Common myeloid progenitor, CD34-positive (primary cell): ENCODE measurements at places on chromosomes 5 and 9.

DNA sequence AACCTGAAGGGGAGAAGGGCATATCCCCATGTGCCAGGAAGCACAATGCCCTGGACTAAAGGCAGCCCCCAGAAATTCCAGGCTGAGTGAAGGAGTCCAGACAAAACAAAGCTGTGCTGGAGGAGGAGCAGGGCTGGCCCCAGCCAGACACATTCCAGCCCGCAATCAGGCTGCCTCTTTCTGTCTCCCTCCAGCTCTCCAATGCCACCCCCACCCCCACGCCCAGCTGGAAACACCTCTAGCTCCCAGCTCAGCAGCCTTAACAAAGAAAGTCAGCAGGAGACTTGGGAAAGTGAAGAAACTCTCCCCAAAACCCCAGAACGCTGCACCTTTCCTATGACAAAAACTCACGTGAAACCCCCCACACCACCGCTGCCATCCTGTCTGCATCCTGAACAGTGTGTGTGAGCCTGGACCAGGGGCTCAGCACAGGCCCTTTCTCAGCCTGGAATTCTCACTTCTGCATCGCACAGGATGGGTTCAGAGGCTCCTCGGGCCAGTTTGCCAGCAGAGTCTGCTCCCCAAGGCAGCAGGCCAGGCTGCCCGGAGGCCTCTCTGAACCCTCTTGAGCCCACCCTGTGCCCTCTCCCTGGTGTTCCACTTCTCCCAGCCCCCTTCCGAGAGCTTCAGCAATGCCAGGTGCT lies 96.2 kb upstream of the ICE1 start:
- DNase-seq, result no peak

- DNase-seq, result no peak
These were observed 417.0 kb downstream of the ARHGEF28 start for GRCh38 chr5:74042959-74043358.

- no peak for DNase-seq
These were observed 46.7 kb downstream of the VAV2 start for GRCh38 chr9:133945314-133945975.

GRCh38 chr5:133319244-133319643 lies 267.4 kb downstream of the HSPA4 start:
- DNase-seq, result no peak

DNA sequence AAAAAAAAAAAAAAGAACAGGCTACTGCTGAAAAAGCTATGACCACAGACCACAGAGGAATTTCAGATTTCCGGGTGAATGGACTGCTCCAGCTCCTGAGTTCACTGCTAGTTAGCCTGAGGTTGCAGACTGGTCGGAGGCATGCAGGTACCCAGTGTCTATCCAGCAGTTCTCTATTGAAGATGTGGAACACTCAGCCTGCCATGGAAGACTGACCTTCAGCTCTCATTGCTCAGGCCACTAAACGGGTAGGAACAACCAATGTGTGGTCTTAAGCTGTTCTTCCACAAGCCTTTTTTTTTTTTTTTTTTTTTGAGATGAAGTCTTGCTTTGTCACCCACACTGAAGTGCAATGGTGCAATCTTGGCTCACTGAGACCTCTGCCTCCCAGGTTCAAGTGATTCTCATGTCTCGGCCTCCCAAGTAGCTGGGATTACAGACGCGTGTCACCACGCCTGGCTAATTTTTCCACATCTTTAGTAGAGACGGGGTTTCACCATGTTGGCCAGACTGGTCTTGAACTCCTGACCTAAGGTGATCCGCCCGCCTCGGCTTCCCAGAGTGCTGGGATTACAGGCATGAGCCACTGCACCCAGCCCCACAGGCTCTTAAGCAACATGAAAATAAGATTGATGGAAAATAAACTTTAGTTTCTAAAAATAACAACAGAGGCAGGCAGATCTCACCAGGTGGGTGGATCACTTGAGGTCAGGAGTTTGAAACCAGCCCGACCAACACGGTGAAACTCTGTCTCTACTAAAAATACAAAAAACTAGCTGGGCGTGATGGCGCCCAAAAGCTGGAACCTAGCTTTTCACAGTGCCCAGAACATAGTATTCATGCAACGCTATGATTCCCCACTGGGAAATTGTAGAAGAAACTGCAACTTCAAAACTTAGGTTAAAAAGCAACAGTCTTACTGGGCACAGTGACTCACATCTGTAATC lies 20.0 kb upstream of the NPM1 start:
- peak; percentile 87 for DNase-seq

DNA sequence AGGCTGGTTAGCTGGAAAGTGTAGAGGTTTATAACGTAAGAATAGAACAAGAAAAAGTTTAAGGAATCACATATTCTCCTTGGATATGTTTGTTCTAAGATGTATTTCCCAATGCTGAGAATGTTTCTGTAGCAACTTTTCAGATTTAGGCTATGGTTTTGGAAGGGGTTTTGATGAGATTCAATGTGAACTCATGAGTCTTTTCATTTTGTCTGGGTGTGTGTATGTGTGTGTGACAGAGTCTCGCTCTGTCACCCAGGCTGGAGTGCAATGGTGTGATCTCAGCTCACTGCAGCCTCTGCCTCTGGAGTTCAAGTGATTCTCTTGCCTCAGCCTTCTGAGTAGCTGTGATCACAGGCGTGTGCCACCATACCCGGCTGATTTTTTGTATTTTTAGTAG lies 38.6 kb downstream of the RAI14 start:
- DNase-seq, result no peak

DNA sequence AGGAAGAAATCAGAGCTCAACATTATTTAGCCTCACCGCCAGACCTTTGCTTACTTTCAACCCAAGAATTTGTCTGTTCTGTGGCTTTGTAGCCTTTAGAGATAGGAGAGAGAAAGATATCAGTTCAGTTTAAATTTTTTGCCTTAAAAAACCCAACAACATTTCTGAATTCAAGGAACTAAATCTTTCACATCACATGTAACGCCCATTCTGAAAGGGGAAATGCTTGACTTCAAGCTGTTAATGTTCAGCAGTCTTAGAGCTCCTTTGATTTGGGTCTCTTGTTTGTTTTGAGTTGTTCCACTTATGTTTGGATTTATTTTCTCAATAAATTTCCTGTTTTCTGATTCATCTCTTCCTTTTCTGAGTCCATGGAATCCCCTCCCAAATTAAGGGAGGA lies 294.5 kb downstream of the ARHGAP26 start:
- DNase-seq, result peak; percentile 65

DNA sequence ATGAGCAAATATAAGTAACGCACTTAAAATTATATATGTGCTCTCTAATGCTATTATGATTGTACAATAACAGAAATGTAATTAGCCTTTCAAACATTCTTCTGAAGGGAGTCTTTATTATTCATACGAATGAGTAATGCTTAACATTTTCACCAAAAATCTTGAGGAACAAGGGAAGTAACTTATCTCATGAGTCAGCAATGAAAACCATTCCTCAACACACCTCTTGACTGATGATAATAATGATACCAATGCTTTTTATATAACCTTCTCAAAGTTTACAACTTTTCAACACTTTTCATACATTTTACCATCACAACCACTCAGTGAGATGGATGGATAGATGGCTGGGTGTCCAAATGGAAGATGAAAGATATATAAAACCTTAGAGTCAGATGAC lies 369.3 kb downstream of the BNC2 start:
- DNase-seq, result no peak

GRCh38 chr9:15277400-15278090 lies 29.5 kb downstream of the TTC39B start:
- DNase-seq, result peak; percentile 41

GRCh38 chr9:93235300-93235960 lies 51.5 kb downstream of the WNK2 start:
- DNase-seq, result no peak

GRCh38 chr5:178086266-178086665 lies 27.1 kb upstream of the N4BP3 start:
- no peak for DNase-seq

- DNase-seq, result no peak
These were observed 14.8 kb upstream of the SLC30A5 start for GRCh38 chr5:69078921-69079540.

DNA sequence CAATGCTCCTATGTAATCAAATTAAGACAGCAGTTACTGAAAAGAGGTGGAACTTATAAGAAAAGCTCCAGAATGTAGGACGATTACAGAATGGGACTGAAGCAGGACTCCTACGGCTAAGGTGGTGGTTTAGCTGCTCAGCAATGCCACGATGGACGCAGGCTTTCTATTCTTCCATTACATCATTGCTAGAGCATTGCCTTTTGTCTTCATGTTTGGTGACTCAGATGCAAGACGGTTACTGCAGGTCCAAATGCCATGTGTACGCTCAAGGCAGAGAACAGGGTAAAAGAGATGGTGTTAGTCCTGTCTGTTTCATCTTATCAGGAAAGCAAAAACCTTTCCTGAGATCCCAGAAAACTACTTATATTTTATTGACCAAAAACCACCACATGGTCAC lies 255.1 kb downstream of the ZSWIM6 start:
- DNase-seq, result no peak

DNA sequence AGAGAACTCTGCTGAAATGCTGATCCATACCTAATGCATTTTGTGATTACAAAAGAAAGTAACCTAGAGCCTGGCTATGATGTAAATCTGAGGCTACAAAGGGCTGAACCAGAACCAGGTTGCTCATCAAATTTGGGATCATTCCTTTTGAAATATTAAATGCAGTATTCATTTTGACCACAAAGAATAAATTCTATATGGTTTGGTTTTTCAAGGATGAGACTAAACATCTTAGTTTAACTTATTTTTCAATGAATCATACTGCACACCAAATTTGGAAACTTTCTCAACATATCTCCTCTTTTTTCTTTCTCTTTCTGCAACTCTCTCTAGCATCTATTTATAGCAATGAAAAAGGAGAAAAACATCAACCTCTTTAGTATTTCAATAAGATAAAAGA lies 46.5 kb downstream of the CEMIP2 start:
- DNase-seq, result no peak

- no peak for DNase-seq
These were observed 26.3 kb upstream of the FAM120AOS start for GRCh38 chr9:93479726-93480125.

- peak; percentile 95 for DNase-seq
These were observed 7.1 kb downstream of the SPACA9 start for GRCh38 chr9:132885720-132886333.

DNA sequence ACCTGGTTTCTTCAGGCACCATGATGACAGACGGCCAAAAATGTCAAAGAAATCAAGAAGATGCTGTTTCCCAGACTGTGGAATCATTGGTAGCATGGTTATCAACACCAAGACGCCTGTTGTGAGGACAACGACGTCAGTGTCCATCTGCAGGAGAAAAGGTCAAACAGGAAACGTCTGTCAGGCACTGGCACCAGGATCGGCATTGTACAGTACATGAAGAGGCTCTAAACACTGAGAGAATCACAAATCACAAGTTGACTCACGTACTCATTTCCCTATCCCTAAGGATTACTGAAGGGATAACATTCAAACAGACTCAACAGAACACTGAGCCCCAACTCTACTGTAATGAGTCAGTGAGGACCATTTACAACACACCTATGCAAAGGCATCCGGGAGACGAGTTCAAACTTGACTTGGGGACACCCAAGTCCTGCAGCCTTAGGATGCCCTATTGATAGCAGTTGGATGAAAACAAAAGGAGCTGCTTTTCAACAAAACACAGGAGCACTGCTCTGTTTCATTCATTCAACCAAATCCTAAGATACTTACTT lies 21.0 kb downstream of the TSC1 start:
- no peak for DNase-seq

DNA sequence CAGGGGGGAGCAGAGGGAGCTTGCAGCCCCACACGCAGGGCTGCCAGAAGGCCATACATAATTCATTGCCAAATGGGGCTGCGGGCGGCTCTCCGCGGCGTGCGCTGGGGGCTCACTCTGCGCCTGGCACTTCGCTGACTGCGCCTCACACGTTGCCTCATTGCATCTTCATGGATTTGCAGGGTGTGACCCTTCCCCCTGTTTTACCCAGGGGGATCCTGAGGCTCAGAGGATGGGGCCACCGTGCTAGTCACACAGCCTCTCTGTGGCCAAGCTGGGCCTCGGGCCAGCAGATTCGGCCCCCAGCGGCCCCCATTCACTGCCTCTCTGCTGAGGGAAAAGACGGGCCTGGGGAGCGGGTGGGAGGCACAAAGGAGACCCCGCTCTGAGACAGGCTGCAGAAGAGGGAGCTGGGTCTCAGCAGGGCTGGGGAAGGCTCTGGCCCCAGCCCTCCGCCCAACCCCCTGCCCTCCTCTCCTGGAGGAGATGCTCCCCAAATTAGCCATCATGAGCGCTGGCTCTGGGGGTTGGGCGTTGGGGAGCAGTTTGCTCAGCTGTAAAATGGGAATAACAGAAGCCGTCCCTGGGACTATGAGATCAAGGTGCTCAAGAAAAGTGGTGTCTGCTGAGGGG lies 115.5 kb downstream of the C9orf50 start:
- no peak for DNase-seq

GRCh38 chr5:118220556-118221195 lies 767.7 kb downstream of the DTWD2 start:
- DNase-seq, result no peak

DNA sequence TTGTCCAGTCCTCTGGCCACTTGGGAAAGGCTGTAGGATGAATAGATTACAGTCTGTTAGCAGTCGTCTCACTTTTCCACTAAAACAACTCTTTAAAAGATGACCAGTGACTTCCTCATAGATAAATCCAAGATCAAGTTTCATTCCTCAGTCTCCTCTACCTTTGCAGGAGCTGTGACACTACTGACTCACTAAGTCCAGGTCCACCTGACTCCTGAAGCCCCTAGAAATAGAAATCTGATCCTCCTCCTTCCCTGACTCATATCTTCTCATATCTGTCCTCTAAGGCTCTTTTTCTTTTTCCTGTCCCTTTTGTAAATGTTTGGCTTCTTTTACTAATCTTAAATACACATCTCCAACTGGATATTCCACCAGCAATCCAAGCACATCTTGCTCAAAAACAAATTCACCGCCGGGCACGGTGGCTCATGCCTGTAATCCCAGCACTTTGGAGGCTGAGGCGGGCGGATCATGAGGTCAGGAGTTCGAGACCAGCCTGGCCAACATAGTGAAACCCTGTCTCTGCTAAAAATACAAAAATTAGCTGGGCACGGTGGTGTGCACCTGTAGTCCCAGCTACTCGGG lies 2.6 kb downstream of the CCDC125 start:
- no peak for DNase-seq
